ENCODE measurements at places on chromosomes 1 and 21.

DNA sequence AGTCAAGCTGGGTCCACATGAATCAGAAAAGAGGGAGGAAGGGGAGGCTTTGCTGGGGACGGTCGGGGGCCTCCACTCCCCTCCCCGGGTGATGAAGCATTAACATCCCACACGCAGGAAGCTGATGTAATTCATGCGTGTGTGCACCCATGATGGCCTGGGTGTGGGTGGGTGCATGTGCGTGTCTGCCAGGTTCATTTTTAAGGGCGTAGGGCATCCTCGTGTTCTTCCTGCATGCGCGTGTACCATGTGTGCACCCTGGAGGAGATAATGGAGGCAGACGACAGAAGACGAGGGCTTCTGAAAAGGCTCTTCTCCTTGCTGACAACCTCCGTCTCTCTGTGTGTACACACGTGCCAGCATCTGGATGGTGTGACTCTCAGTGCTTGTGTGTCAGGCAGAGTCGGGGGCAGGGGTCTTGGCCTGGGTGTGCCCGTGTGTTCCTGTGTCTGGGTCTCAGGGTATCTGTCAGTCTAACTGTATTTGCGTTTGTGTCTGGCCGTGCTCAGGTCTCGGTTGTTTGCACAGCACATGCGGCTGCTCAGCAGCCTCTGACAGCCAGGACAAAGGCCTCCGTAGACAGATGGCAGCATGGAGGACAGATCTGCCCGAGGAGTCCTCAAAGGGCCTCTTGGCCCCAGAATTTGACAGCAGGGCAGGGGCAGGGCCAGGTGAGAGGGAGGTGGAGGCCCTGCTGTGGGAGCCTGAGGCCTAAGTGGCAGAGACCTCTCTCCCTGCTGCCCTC lies 2.4 kb downstream of the RAP1GAP start:
- no peak for DNase-seq

DNA sequence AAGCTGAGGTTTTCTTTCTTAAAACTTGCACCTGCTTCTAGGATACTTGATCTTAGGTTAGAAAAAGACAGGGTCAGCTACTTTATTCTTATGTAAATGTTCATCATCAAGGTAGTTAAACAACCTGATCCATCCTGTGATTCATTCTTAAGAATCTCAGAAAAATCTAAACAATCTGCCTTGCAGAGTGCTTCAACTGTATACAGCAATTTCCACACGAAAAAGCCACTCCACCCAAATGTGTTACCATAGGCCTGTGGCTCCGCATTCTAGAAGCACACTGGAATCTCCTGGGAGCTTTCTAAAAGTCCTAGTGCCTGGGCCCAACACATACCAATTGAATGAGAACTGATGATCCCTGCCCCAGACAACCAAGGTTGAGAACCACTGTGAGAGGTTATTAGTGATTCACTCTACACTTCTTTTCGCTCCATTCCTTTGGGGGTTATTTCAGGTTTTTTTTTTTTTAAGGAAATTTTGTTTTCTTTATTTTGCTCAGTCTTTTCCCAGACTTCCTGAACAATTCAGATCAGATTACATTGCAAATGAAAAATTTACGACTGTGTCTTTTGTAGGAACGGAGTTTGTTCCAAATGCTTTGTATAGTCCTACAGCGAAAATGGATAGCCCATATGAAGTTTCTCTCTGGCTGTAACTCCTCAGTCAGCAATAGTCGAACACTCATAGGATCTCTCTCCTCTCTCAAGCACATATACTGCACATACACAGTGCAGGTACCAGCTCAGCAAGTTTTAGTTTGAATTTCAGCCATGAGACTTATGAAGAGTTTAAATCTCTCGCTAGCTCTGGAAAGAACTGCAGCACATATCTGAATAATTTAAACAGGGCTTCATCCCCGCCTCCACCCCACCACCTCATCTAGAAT lies 16.1 kb downstream of the SMYD2 start:
- no peak for DNase-seq

- no peak for DNase-seq
Measured at GRCh38 chr1:21497466-21498061, 11.7 kb upstream of the ALPL start.

GRCh38 chr1:202694314-202694713 lies 15.9 kb downstream of the SYT2 start:
- DNase-seq, result no peak

- no peak for DNase-seq
Measured at GRCh38 chr1:179857009-179857408, 20.6 kb downstream of the TOR1AIP2 start.

- DNase-seq, result no peak
Measured at GRCh38 chr21:43312011-43312410, 114.9 kb downstream of the SIK1 start.

DNA sequence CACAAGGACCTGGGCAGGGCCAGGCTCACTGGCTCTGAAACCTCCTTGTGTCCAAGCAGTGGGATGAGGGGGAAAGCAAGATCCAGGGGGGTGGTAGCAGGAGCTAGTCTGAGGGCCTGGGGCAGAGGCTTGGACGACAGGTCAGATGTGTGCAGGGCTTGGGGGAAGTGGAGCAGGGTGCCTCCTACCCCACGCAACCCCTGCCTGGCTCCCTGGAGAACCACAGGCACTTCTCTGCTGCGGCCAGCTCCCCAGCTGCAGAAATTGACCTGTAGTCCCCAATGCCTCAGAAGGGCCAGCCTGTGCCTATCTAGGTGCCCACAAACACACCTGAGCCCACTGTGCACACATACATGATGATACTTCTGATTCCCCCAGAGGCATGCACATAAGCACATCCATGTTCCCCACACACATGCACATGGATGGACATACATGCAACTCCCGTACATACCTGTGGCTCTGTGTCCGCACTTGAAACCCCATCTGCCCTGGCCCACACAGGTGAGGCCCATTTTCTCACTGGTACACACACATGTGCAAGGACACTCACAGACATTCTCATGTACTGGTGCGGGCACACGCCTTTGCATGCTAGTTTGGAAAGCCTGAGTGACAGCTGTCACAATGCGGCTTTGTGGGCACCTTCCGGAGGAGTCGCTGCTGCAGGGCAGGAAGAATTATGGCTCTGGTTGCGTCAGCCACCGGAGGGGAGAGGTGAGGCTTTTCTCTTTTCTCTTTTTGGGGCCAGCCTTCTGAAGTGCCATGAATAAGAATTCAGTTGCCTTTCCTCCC lies 247.2 kb upstream of the CSF3R start:
- no peak for DNase-seq

DNA sequence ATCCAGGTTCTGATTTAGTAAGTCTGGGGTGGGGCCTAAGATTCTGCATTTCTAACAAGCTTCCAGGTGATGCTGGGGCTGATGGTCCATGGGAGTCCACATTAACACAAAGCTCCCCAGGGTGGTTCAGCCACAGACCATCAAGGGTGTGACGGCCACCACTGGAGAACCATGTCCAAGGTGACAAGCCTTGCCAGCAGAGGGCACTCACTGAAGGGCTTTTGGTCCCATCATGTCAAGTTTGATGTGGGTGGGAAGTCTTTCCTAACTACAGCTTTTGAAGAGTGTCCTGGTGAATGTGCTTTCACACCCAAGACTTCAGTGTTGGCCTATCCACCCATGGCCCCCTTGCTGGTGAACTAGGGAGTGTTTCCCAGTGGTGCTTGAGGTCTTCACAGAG lies 67.1 kb downstream of the UBE2T start:
- peak; percentile 4 for DNase-seq

DNA sequence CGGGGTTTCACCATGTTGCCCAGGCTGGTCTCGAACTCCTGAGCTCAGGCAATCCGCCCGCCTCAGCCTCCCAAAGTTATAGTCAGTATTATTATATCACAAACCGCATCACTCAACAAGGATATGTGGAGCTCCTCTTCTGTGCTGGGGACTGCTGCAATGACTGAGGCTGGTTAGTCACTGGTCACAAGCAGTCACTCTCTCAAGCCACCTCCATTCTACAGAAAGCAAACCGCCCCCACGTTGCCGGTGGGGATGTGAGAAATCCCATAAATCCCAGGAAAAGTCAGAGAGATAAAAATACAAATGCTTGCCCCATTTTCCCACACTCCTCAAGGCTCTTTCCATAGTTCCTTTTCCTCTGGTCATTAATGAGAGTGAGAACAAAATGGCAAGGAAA lies 155.7 kb downstream of the ADSS2 start:
- DNase-seq, result no peak

DNA sequence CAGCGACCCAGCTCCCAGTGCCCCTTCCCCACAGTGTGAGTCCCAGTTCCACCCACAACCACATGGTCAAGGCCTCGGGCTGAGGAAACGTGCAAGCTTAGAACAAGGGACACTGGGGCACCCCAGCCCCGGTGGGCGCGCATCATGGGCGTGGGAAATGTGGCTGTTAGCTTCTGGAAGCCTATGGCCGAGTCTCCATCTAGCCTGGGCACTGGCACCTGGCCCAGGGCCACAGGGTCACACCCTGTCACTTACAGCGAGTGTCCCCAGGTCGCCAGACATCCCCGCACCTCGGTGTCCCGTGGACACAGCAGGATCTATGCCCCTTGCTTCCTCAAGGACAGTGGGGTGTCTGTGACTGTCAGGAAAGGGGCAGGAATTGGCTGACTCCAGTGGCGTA lies 37.0 kb upstream of the COL6A1 start:
- DNase-seq, result no peak

GRCh38 chr1:158943059-158943458 lies 11.7 kb downstream of the PYHIN1 start:
- no peak for DNase-seq

DNA sequence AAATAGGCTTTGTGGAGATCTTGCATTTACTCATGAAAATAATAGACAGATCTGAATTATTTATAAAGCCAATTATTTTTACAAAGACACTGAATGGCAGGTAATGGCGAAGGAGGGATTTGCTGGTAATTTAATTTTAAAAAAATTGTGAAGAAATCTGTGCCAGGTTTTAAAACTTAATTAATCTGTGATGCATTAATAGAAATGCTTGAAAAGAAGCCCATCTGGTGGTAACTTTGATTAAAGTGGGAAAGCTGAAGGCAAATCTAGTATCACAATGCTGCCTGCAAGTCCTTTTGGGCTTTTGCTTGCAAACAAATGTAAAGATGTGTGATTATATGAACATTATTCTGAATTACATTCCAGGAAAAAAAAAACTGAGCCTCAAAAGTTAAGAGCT lies 433.2 kb upstream of the DEPDC1 start:
- no peak for DNase-seq

DNA sequence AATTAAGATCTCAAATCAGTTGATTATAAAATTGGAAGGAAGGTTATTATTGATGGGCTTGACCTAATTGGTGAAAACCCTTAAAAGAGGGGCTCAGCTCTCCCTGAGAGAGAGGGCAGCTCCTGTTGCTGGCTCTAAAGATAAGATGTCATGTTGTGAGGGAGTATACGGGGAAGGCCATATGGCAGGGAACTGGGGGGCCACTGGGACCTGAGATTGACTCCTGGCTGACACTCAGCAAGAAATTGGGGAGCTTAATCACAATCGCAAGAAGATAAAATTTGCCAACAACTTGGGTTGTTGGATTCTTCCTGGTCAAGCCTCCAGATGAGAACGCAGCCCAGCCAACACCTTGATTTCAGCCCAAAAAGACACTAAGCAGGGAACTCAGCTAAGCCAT lies 69.7 kb upstream of the KCNJ6 start:
- no peak for DNase-seq

DNA sequence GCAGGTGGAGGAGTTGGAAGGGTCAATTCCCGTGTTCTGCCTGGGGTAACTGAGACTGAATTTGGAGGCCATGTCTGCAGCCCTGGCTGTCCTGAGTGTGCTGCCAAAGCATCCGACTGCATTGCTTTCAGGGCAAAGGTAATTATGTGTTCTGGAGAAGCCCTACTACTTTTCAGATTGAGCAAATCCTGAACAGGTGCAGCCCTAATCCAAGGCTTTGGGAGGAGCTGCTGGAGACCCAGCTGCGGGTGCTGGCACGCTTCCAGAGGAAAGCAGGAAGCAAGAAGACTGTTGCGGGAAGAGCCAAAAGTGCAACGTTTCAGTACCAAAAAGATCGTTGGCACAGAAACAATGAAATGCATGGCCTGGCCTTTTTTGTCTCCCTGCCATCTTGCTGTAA lies 73.7 kb upstream of the NRIP1 start:
- DNase-seq, result no peak

GRCh38 chr1:35220976-35221375 lies 28.0 kb upstream of the SFPQ start:
- no peak for DNase-seq

- no peak for DNase-seq
Measured at GRCh38 chr1:221567859-221568507, 173.9 kb downstream of the DUSP10 start.

DNA sequence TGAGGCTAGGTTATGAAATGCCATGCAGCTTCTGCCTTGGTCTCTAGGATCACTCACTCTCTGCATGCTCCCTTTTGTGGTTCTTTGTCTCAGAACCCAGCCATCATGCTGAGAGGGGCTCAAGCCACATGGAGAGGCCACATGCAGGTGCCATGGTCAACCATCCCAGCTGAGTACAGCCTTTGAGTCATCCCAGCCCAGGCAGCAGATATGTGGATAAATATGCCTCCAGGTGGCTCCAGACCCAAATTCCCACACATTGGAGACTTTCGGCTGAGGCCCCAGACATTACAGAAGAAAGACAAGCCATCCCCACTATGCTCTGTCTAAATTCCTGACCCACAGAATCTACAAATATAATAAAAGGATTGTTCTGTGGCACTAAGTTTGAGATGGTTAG lies 102.0 kb downstream of the LHX9 start:
- DNase-seq, result no peak

DNA sequence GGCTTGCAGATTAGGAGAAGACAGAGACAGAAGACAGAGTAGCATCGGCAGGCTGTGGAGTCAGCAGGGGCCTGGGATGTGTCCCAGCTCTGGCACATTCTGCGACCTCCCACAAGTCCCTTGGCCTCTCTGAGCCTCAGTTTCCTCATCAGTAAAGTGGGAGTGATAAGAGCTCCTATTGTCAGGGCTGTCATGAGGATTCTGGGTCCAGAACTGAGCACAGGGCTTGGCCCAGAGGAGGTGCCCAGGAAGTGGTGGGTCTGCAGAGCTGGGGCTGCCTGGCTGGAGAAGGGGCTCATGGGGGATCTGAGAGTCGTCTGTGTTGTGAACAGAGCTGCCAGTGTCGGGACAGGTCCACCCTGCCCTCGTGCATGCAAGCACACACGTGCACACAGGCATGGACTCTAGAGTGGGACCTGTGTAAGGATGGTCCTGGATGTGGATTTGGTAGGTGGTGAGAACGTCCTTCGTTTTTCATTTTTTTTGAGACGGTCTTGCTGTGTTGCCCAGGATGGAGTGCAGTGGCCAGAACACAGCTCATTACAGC lies 262.9 kb downstream of the PTPRU start:
- no peak for DNase-seq

DNA sequence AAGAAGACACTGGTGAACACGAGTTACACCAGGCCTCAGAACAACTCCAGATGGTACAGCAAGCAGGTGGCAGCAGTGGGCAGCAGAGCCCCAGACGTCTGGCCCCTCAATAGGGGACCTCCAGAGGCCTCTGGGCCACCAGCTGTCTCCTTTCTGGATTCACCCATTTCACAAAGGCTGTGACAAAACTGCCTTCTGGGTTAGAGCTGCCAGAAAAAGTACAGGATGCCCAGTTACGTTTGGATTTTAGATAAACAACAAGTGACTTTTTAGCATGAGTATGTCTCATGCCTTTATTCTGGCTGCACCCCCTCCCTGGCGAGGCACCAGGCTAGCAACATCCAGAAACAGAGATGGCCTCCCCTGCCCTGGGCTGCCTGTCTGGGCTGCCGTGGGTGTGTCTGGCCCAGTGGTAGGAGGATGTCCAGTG lies 30.1 kb downstream of the ITPKB start:
- no peak for DNase-seq
